Renal cortex interstitium (tissue), 15 donors: ENCODE measurements at places on chromosomes 2 and 18.

- DNase-seq: no peak
Observed at GRCh38 chr18:26477828-26478466, 70.4 kb downstream of the KCTD1 start.

DNA sequence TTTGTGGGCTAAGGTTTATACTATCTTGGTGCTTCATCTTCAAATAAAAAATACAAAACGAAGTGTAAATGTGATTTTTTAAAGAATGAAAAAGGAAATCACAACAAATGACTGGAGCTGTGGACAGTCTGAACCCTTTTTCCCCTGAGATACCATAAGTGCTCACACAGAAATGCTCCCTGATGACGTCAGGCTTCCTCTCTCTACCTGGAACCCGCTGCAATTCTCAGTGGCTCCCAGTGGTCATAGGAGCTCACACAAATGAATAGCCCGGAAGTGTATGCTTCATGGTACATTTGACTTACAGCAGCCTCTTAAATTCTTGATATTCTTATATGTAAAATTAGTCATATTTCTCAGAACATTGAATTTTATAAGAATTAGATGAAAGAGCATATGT lies 249.7 kb upstream of the GYPC start:
- DNase-seq: no peak

DNA sequence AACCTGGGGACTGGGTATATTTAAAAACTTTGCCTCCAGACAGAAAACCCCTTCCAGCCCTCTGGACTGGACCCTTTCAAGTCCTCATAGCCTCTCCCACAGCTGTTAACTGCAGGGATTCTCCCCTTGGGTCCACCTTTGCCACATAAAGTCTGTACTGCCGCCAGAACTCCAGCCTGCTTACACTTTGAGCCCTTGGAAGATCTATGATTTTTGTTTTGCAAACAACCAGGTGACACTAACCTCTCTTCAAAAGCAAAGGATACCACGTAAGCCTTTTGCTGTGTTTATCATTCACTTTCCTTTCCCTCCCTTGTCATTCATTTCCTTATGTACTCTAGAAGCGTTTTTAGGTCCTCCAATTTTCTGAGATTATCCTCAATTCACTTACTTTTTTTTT lies 4.1 kb upstream of the AGXT start:
- no peak for DNase-seq

- no peak for DNase-seq
Observed at GRCh38 chr2:2832657-2833056, 501.6 kb upstream of the MYT1L start.

- no peak for DNase-seq
Observed at GRCh38 chr18:74378179-74378682, 62.6 kb downstream of the C18orf63 start.

- no peak for DNase-seq
Observed at GRCh38 chr2:8457699-8458502, 224.0 kb upstream of the ID2 start.

GRCh38 chr2:47897883-47898731 lies 8.2 kb downstream of the FBXO11 start:
- DNase-seq: no peak

GRCh38 chr18:75183524-75183923 lies 25.4 kb downstream of the PTGR3 start:
- DNase-seq: no peak

GRCh38 chr2:70086278-70086837 lies 919 bp upstream of the PCBP1 start:
- no peak for DNase-seq
